ENCODE measurements at places on chromosomes 1 and 21. TPM values are rescaled to one million over a fixed set of nuclear protein-coding genes. Genes with fewer than 3 reads are reported as not detected.

The CRYBG2 gene
- 3.8 TPM for total RNA-seq

The PALMD gene
- 27.3 TPM for total RNA-seq

The PLEKHG5 gene
- total RNA-seq = 22.9 TPM

The LCK gene
- 3.5 TPM for total RNA-seq

The OLIG2 gene
- total RNA-seq = 1.1 TPM

The GPR25 gene
- total RNA-seq = 0.49 TPM

The RIMKLA gene
- 8.9 TPM for total RNA-seq

The NECAP2 gene
- total RNA-seq = 74.7 TPM

The OR2T34 gene
- total RNA-seq = not detected

The S100A7 gene
- total RNA-seq = not detected

The MORC3 gene
- total RNA-seq = 23.0 TPM

The LCE2B gene
- total RNA-seq = not detected

The FCGR3B gene
- total RNA-seq = 9.9 TPM

The OR2M3 gene
- not detected for total RNA-seq

The TMEM61 gene
- 1.1 TPM for total RNA-seq

The LGR6 gene
- 1.3 TPM for total RNA-seq

The SPATA45 gene
- total RNA-seq = not detected

The RGSL1 gene
- total RNA-seq = not detected

The NLRP3 gene
- 6.7 TPM for total RNA-seq

All from lung (tissue), 17 donors.